ENCODE measurements at places on chromosomes 2 and 18. TPM values are rescaled to one million over a fixed set of nuclear protein-coding genes. Genes with fewer than 3 reads are reported as not detected.

The RAX gene
- 0.37 TPM for total RNA-seq

The SERPINB12 gene
- total RNA-seq, result not detected

DNA sequence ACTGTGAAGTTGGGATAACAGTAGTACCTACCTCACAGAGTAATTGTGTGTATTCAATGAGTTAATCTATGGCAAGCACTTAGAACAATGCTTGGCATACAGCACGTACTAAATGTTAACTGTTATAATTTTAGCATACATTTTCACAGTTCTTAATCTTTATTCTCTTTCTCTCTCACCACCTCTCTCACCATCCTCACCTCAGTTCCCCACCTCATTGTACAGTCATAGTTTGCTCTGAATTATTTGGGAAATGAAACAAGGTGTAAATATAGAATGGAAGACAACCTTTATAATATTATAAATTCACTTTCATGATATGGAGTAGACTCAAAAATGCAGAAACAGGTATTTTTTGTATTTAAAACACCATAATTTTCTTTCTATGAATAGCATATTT, 40.0 kb upstream of the DNAH7 start:
- DNase-seq, result no peak
- H3K36me3 ChIP-seq, result no peaks in the 10 kb centered on the region
- H3K27ac ChIP-seq, result no peak overlapping the region
- H3K4me1 ChIP-seq, result 0 out of 2 replicates have a peak, but pooled peaks cover 2% of the 10 kb centered on the region
- no peak overlapping the region for H3K4me3 ChIP-seq

The ACTG2 gene
- total RNA-seq, result 1.4 TPM
